Neural crest cell (in vitro differentiated cells): ENCODE measurements at places on chromosomes 2 and 18. TPM values are rescaled to one million over a fixed set of nuclear protein-coding genes. Genes with fewer than 3 reads are reported as not detected.

GRCh38 chr2:88003074-88003755 is 13.1 kb downstream of the RNU2-63P start:
- peaks cover 16% of the 10 kb centered on the region for H3K4me1 ChIP-seq
- H3K36me3 ChIP-seq: no peaks in the 10 kb centered on the region
- H3K27me3 ChIP-seq: peaks cover 3% of the 10 kb centered on the region

DNA sequence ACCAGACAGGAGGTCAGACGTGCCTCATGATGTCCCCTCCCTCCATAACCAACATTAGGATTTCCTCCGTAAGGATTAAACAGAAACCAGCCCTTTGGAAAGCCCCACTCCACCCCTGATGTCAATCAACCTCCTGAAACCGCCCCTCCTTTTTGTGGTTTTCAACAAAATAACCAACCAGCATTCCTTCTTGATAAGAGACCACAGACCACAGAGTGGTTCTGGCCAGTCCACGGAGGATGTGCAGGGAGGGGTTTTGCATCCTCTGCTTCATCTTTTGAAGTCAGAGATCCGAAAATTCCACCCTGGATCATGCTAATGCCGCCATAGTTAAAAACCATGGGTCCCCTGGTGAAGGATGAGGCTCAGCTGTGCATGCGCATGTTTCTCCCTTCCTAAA is 180.0 kb upstream of the CCDC150 start:
- no peaks in the 10 kb centered on the region for H3K36me3 ChIP-seq
- no peak overlapping the region for H3K27ac ChIP-seq

DNA sequence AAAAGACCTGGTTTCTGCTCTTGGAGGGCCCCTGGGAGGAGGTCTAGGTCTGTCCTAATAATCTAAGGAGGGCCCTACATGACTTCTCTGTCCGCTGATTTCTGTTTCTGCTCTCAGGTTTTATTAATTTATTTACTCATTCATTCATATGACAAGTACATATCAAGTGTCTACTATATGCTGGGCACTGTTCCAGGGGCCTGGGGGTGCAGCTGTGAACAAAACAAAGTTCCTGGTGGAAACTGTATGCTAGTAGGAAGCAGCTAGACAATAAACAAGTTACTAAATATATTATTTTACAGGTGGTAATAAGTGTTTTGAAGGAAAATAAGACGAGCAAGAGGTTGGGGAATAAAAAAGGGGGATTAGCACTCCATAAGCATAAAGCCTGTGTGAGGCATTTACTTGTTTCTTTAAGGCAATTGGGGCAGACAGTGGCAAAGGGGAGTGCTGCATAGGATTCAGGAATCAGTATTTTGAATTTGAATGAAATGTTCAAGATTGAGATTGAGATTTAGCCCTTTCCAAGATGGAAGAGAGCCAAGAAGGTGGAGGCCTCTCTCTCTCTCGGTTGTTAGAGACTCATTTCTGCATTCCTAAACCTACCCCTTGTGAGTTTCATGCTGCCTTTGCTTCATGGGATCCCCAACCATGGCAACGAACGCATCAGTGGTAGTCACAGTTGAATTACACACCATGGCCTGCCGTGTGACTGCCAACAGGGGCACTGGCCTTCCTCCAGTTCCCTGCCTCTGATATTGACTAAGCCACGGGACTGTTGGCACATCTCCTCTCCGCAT is 28.3 kb downstream of the DRC1 start:
- H3K36me3 ChIP-seq: no peaks in the 10 kb centered on the region
- no peak for DNase-seq
- H3K4me3 ChIP-seq: no peak overlapping the region
- H3K4me1 ChIP-seq: peaks cover 18% of the 10 kb centered on the region
- no peak overlapping the region for H3K27ac ChIP-seq

DNA sequence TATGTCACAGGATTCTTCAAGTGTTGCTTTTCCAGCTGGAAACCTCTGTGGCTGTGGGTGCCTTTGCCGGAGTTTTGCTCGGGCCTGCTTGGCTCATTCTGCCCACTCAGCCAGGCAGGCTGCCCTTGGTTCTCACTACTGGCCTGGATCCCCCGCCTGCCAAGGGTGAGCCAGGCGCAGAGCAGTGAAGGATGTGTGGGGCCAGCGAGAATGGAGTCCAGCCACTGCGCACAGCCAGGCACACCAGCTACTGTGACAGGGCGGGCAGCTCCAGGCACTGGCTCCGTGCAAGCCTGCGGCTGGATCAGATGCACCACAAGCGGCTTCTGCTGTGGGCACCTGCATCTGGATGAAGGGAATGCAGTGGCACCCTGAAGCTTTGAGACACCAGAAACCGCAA is 257.1 kb downstream of the RPRM start:
- no peak for DNase-seq
- no peak overlapping the region for H3K27ac ChIP-seq
- H3K27me3 ChIP-seq: no peaks in the 10 kb centered on the region
- H3K4me3 ChIP-seq: no peak overlapping the region
- H3K36me3 ChIP-seq: no peaks in the 10 kb centered on the region

GRCh38 chr2:226450141-226450540 is 349.5 kb downstream of the IRS1 start:
- H3K4me3 ChIP-seq: no peak overlapping the region
- DNase-seq: no peak
- no peak overlapping the region for H3K27ac ChIP-seq
- H3K27me3 ChIP-seq: no peaks in the 10 kb centered on the region
- H3K4me1 ChIP-seq: peaks cover 4% of the 10 kb centered on the region

DNA sequence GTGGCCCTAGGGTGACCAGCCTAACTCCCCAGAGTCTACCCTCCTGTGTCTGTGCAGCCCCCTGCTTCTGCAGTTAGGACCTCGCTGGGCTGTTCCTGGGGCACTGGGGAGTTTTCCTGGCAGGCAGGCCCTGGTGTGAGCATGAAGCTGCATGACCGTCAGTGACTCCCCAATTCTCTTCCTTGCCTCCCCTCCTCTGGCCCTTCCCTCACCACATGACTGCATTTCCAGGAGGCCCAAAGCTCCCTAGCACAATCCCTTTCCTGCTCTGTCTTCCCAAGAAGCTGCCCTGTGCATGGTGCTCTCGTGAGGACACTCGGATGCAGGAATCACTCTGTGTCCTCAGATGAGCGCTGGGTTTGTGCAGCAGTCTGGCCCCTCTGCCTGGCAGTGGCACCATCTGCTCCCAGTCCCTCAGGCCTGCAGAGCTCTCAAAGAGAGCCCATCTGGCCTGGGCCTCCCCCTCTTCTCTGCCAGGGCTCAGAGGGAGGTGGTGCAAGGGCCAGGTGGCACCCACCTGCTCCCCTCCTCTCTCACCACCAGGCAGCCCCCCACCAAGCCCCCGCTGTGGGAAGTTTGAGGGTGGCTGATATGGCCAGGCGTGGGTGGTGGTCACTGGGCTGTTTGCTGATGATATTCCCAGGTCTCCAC is 125.6 kb upstream of the HS6ST1 start:
- no peak overlapping the region for H3K4me3 ChIP-seq
- no peaks in the 10 kb centered on the region for H3K36me3 ChIP-seq
- no peak for DNase-seq
- no peaks in the 10 kb centered on the region for H3K27me3 ChIP-seq
- peak overlapping the region; percentile 24 for H3K27ac ChIP-seq

DNA sequence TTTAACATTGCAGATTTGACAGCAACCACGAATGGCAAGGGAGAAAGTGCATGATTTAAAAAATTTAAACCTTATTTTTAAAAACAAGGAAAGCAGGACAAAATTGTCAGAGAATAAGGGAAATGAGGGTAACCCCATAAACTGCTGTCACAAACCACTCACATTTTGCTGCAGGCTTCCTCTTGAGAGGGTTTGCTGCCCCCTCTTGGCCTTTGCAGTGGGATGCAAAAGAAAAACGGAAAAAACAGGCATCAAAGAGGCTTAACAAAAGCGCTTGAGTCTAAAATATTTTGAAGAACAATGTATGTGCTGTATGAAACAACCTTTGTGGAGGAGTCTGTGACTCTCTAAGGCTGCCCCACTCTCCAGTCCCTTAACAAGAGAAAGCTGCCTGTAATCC is 91.6 kb downstream of the TMX3 start:
- H3K36me3 ChIP-seq: no peaks in the 10 kb centered on the region
- H3K4me1 ChIP-seq: no peaks in the 10 kb centered on the region
- DNase-seq: peak; percentile 55
- no peak overlapping the region for H3K27ac ChIP-seq
- no peak overlapping the region for H3K4me3 ChIP-seq

Gene KRTCAP3
- total RNA-seq: 5.5 and 6.9 TPM in 2 replicates

Gene PDCD1
- total RNA-seq: not detected in 2 replicates

Gene RFTN2
- total RNA-seq: 16.0 and 20.6 TPM in 2 replicates

Gene ANTXR1
- 60.2 and 61.1 TPM in 2 replicates for total RNA-seq
